CD4-positive, alpha-beta T cell treated with Interleukin-15 for 1 hour (primary cell): ENCODE measurements at places on chromosomes 5 and 9.

DNA sequence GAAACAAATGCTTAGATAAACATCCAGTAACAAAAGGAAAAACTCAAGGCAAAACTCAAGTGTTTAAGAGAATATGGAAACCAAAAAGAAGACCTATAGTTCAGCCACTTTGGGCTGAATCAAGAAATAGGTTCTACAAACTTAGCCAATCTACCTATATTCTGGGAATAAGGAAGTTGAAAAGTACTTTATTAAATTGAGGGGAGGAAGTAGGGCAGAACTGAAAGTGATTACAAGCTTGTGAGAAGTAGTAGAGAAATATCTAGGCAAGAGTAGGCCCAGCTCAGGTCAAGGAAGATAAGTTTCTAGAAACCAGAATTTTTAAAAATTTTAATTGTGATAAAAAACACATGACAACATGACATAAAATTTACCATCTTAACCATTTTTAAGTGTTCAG lies 384.8 kb upstream of the PCSK5 start:
- DNase-seq, result no peak

DNA sequence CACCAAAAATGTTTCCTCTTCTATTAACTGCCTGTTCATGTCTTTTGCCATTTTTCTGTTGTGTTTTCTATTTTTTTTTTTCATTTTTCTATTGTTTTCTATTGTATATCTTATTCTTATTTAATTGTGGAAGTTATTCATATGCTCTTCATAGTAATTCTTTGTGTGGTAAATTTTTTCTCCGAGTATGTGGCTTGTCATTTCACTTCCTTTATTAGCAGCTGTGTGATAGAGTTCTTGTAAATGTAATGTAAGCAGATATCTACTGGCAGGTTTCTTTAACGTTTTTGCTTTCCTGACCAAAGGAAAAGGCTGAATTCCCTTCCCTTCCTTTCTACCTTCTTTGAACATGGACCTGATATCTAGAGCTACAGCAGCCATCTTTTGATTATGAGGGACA lies 5.8 kb upstream of the PLPP1 start:
- DNase-seq, result no peak

- DNase-seq, result no peak
Measured at GRCh38 chr9:2849941-2850340, 6.0 kb upstream of the PUM3 start.

DNA sequence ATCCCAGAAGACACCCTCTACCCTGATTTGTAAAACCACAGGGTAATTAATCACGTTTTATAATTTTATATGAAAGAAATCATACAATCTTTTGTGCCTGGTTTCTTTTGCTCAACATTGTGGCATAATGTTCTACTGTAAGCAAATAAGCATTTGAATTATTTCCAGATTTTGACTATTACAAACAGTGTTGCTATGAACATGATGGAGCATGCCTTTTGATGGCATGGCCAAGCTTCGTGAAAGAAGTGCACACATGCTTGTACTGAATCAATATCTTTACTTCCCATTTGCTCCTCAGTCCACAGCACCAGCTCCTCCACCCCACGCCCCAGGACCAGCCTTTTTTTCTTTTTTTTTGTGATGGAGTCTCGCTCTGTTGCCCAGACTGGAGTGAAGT lies 29.9 kb downstream of the ACSL6 start:
- no peak for DNase-seq
